8988T (cell line): ENCODE measurements at places on chromosomes 16 and 17.

DNA sequence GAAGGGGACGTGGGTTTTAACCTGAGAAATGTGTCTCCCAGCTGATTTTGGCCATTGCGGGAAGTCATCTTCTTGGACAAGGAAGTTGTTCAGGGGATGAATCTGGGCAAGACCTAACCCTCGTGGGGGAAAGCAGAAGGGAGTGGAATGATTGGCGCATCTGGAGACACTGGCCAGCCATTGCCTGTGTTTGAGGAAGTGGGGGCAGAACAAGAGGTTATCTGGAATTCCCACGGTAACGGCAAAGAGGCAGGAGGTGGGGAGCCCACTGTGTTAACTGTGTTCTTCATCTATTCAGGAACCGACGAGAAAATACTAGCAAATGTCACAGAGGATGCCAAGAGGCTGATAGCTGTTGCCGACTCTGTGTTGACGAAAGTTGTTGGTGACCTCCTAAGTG lies 66.9 kb downstream of the RNF213 start:
- DNase-seq, result no peak

DNA sequence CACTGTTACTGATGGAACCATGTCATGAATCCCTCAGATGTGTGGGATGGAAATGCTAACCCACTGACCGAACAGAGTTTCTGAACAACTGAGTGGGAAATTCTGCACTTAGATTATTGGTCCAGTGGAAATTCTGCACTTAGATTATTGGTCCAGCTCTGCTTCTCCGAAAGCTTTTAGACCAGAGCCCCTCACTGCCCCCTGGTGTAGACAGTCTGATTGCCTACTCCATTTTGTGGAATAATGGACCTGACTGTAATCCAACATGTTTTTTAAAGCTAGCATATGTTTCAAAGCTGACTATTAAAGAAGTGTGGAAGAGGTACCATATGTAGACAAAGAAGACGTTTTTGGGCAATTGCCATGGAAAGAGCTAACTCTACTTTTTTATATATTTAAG lies 50.3 kb upstream of the TBX2 start:
- no peak for DNase-seq

DNA sequence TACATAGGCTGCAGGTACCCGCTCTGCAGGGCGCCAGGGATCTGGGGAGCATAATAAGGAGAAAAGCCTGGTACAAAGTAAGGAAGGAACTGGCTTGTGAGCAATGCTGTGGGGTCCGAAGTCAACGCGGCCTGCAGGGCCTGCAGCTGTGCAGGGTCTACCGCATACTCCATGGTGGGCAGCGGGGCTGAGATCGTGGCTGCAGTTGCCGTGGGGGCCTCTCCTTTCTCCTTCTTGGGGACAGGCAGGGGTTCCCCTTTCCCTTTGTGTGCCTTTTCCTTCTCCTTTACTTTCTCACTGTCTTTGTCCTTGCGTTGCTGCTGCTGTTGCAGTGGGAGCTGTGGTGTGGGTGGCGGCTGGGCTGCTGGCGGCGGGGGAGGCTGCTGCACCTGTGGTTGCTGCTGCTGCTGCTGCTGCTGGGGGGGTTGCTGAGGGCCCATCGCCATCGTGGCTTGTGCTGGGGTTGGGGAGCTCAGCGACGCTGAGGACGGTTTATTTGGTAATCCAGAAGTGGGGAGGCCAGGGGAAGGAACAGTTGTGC lies 259.6 kb downstream of the ZFHX3 start:
- no peak for DNase-seq

- DNase-seq, result no peak
These were observed 18.8 kb downstream of the ADORA2B start for GRCh38 chr17:15963670-15964110.

DNA sequence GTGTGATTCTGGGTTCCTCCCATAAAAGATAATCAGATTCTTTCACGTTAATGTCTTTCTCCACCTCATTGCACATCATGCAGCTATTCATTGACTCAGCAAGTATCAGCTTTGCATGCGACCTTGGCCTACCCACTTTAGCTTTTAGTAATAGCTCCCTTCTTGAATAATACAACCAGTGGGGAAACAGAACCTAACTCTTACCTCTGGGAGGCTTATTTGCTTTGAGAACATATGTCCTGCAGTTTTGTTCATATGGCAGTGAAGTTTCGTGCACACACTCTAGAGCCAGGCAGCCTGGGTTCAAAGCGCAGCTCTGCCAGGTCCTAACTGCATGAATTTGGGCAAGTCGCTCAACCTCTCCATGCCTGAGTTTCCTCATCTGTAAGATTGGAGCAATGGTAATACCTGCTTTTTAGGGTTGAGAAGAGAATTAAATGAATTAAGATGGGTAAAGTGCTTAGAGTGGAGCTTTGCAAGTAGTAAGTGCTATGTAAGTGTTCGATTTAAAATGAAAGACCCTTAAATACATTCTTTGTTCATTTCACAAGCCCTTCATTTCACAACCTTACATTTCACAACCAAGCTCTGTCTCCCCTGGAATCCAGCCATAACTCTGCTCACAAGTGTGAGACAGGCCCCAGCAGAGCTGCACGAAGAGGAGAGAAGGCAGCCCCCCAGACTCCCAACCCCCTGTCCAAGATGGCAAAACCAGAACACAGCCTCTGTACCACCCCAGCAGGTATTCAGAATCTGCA lies 29.3 kb downstream of the MAPT start:
- DNase-seq, result no peak

GRCh38 chr16:49127103-49127502 lies 154.5 kb downstream of the CBLN1 start:
- DNase-seq, result no peak

DNA sequence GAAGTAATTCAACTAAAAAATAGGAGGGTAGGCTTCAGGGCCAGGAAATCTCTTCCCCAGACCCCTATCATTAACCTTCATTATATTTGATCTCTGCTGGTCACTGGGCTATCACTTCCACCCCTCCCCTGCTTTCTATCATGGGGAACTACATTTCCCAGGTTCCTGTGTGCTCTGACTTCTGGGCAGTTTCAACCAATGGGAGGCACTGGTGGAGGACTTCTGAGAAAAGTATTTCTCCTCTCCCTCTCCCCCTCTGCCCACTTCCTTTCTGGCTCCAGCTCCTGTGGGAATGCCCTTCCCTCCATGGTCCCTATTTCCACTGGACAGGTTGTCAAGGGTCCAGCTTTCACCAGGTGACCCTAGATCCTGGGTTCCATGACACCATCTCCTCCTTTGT lies 364.4 kb downstream of the C16orf95 start:
- peak; percentile 68 for DNase-seq

DNA sequence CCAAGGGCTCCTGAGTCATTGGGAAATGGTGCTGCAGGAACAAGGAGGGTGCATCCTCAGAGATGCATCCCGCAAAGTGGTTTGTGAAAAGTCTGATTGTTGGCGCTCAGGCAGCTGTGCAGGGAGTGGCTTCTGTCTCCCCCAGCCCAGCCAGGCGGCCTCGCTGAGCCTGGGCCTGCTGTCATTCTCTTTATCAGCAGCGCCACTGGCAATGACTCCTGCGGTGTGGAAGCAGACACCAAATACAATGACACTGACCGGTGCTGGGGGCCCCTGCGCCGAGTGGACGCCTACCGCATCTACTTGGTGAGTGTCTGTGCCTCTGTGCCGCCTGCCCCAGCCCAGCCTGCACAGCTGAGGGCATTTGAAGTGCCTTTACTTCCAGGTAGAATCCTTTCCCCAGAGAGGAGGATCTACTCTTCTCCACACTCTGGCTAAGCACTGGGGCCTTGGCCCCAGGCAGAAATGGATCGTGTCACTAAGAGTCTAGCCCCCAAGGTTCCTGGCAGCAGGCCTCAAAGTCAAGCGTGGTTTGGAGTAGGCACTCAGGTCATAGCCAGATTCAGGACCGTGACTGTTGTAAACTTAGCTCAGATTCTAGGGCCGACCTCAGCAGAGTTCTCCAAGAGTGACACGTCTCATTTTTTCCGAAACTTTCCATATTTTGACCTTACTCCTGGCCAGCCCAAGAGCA lies 19.3 kb upstream of the NAT9 start:
- DNase-seq, result no peak
